Fibroblast of skin of right biceps (primary cell): ENCODE measurements at places on chromosomes 6 and 20.

DNA sequence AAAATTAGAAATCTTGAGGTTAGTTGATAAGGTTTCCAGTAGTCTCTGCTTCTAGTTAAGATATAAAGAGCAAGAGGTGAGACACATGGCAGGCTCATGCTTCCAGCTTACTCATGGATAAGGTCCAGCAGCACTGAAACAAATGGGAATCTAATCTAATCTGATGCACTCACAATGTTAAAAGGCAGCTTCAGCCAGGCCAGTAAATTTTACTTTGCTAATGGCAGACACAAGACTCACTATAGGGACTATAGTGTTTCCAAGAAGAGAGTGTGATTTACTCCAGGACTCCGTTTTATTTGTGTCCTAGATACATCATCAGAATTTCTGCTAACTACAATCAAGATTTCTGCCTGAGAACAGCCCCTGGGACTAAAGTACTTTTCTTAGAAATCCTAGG lies 324.8 kb downstream of the SMOC2 start:
- no peak for DNase-seq

- no peak for DNase-seq
These were observed 21.5 kb upstream of the GTSF1L start for GRCh38 chr20:43748274-43748673.

DNA sequence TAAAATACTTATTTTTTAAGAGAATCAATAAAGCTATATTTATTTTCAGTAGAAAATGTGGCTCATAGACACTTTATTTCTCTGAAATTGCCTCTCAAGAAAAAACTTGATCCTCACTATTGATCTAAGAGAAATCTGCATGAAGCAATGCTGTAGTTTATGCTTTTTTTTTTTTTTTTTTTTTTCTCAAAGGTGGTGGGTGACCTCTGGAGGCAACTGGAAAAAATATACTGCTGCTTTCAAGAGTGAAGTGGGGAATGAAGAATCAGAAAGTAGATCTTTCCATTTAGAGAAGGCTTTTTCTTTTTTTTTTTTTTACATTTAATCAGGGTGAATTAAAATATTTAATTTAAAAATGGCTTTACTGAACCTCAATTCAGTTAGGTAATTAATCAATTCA lies 169.3 kb downstream of the SLC16A10 start:
- DNase-seq: peak; percentile 17

GRCh38 chr6:167829513-167829912 lies 2.8 kb downstream of the AFDN start:
- DNase-seq: no peak

DNA sequence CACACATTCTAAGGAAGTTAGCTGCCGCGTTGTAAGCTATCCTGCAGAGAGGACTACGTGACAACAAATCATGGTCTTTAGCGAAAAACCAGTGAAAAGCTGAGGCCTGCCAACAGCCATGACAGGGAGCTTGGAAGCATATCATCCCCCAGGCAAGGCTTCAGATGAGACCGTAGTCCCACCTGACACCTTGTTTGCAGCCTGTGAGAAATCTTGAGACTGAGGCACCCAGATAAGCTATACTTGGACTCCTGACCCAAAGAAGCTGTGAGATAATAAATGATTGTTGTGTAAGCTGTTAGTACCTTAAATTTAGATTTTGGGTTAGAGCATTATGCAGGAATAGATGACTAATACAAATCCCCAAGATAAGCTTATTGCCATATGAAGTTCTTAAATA lies 45.4 kb upstream of the SENP6 start:
- no peak for DNase-seq

DNA sequence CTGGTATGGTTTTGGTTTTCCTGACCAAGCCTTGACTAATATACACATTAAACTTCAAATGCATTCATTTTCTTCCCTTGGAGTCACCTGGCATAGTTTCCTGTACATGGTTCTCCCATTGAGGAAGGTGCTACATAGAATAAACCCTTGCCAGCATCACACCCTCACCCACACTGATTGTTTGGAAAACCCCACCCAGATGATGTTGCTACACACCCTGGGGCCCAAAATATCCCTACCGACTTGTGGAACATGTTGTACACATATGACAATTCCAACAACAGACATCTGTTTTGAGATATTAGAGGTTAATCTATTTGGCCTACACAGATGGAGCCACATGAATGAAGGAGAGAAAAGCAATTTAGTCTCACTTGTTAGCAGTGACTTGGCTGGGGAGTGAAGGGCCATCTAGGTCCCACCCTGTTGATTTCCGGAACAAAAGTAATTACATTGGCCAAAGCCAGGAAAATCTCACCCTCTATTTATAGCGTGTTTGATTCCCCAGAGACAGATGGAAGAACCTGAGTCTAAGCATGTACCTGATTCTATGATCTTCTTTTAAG lies 606.0 kb upstream of the BTBD3 start:
- no peak for DNase-seq
